Activated CD4-positive, alpha-beta T cell treated with anti-CD3 and anti-CD28 coated beads, Interleukin-2, amount 50 U/mL, for 48 hours (primary cell): ENCODE measurements at places on chromosomes 6 and 20.

DNA sequence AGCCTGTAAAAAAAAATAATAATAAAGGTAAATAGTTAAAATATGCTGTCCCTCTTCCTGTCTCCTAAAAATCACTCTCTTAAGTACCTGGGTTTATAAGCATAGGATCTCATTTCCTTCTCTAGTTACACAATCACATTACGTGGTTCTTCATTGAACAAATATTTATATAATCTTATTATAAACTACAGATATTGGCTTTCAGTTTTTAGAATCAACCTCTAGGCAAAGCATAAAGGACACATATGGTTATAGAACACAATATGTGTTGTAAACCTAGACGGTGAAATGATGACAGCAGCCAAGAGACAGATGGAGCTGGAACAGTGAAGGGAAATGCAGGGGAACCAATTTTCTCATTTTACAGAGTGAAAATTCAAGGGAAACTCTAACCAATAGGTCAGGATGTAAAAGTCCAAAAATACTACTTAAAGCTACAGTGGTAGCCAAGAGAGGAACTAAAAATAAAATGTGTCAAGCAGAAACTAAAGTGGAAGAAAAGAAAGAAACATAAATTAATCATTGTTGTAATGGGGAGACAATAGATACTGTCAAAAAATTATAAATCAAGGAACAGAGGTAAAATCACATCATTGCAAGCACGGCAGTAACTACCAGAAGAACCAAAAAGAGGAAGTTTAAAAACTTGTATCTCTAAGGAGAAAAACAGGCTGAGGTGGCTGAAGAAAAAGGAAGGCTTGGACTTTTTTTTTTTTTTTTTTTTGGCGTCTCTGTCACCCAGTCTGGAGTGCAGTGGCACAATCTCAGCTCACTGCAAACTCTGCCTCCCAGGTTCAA lies 82.8 kb upstream of the CDYL start:
- no peak for DNase-seq

DNA sequence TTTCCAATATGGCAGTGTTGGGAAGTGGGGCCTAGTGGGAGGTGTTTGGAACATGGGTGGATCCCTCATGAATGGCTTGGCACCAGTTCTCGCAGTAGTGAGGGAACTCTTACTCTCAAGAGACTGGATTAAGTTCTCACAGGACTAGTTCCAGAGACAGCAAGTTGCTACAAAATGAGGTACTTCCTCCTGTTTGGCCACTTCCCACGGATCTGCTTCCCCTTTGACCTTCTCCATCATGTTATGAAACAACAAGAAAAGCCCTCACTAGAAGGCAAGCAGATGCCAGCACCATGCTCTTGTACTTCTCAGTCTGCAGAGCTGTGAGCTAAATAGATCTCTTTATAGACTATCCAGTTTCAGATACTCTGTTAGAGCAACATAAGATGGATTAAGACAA lies 3.1 kb downstream of the RSPH3 start:
- DNase-seq: no peak

DNA sequence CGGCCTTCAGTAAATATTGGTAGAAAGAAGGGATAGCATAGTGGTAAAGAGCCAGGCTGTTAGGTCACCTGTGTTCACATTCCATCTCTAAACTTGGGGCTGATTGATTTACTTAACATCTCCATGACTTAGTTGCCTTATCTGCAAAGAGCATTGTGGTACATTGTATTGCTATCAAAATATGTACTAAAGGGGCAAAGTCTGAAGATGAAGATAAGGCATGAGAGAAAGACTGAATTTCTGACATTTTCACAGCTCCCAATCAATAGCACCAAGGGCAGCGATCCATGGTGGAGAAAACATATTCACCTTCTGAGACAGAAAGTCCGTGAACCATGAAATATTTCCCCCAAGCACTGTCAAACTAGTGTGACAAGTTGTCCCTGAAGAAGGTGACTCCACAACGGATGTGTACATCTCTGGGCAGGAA lies 223.3 kb upstream of the STXBP5 start:
- no peak for DNase-seq

GRCh38 chr20:44716309-44717106 lies 1.3 kb downstream of the CCN5 start:
- no peak for DNase-seq

GRCh38 chr6:139990026-139990686 lies 615.7 kb upstream of the CITED2 start:
- DNase-seq: no peak

- DNase-seq: no peak
Observed at GRCh38 chr6:114142258-114142657, 171.3 kb upstream of the HDAC2 start.

DNA sequence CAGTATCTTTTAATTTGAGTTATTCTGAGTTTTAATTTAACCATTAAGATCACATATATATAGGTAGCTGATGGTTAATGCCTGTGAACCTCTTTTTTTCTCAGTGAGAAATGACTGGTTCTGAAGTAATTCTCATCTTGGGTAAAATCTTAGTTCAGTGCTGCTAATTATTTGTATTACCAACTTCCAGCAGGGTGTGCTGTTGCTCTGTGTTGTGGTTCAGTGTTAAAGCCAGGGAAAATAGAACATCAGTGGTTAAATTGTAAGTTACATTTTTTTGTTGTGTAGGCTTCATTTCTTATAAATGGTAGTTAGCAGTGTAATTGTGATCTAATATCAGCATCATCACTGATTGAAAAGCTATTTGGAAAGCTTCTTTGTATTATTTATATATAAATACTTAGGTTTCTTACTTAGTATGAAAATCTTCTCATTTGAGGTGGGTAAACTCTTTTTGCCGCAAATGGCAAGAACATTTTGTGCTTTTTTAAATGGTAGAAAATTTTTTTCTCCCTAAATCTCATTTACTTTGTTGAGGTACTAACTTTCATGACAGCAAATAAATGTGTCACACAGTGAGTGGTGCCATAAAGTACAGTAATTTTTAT lies 43.7 kb downstream of the CDC5L start:
- peak; percentile 24 for DNase-seq

DNA sequence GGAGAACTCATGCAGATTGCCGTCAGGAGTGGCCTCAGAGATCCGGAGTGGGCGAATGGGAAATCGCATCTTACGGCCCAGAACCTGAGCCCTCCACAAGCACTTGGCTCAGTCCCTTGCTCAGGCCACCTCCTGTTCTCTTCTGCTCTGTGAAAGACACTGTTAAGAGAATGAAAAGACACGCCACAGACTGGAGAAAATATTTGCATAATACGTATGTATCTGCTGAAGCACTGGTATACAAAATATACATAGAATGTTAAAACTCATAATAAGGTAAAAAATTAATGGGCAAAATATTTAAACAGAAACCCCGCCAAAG lies 838 bp upstream of the POM121L2 start:
- no peak for DNase-seq

DNA sequence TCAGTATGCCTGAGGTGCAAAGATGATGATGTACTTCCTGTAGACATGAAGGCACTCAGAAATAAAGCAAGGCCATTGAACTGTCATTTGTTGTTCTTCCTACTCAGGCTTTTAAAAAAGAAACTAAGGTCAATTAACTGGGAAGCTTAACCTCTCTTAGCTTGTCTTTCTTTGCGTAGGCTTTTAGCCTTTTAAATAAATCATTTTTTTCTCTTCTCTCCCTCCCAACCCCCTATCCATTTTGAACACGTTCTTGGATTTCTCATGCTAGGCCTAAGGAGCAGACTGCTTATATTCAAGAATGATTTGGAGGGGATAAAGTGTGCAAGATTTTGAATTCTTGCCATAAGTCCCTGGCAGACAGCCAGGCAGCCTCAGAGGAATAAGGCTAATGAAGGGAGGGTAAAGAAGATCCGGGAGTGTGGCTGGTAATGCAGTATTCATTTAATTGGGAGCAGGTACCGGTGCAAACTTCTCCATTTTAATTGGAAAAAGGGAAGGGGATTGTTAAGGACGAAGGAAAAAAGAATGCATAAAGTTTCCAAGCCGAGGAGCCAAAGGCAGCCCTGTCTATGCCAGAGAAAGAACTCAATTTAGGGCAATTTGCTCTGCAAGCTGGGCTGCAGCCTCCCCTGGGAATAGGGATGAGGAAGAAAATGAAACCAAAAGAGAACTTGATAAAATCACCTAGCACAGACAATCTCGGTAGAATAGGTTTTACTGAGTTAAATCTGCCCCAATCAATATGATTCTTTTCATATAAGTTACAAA lies 343.8 kb upstream of the MMS22L start:
- no peak for DNase-seq

- DNase-seq: no peak
Observed at GRCh38 chr6:75249837-75250236, 6.2 kb upstream of the COX7A2 start.

DNA sequence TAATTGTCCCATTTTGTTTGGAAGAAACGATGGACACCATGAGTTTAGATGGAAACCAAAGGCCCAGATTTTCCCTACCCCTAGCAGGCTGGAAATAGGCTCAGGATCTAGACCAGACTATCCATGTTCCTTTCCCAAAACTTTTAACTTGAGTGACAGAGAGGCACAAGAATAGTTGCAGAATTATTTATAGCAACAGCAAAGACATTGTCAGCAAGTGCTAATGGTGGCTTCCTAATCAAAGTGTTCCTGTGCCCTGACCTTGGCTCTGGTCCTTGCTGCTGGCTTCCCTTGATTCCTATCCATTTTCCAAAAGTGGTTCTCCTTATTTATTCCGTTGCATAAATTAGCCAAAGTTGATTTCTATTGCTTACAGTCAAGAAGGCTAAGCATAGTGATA lies 103.1 kb downstream of the RNGTT start:
- no peak for DNase-seq

DNA sequence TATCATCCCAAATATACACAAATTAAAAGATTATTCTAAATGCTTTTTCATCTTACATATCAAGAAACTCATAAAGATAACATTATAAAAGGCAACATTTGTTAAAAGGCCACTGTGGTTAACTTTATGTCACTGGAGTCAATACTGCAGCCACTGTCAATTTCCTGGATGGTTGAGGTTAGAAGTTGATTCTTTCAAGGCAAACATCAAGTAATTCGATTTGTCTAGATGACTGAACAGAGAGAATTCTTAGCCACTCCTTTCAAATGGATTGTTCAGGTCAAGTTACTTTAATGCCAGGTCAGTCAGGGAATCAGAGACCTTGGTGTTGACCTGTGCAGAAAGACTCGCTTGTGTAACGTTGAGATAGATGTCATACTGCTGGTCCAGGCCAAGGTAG lies 44.4 kb upstream of the SIM1 start:
- DNase-seq: no peak

DNA sequence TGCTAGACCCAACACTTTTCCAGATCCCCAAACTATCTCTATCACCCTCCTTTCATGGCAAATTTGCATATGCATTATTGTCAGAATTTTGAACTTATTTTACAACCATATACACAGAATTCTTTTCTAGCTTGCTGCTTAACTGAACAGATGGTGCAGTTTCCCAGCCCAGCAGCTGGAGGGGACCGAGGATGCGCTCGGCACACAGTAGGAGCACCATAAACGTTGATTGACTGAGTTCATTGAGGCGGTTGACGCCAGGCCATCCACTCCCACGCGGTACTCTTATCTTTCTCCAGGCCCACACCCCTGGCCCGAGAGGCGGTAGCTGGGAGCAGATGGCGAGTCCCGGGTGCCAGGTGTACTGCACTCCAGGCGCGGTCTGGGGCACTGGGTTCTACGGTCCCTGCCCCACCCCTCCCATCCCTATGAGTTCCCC lies 6.8 kb upstream of the SOX4 start:
- no peak for DNase-seq

- no peak for DNase-seq
Observed at GRCh38 chr6:13769034-13769654, 45.2 kb downstream of the MCUR1 start.

DNA sequence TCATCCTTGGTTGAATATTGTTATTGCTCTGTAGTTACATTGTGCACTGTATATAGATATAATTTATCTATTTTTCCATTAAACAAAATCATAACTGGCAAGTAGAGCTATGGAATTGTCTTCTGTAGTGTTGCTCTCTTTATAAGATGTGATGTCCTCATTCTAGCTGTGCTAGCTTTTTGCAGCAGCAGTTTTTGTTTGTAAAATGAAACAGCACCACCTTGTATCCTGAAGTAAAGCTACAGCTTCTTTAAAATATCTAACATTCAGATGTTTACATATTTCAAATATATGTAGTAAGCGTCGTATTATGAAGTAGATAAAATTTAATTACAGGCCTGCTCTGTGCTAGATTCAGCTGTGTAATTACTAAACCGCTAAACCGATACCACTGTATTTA lies 328.8 kb upstream of the MANEA start:
- no peak for DNase-seq

- no peak for DNase-seq
Observed at GRCh38 chr6:12403947-12404647, 113.9 kb downstream of the EDN1 start.

DNA sequence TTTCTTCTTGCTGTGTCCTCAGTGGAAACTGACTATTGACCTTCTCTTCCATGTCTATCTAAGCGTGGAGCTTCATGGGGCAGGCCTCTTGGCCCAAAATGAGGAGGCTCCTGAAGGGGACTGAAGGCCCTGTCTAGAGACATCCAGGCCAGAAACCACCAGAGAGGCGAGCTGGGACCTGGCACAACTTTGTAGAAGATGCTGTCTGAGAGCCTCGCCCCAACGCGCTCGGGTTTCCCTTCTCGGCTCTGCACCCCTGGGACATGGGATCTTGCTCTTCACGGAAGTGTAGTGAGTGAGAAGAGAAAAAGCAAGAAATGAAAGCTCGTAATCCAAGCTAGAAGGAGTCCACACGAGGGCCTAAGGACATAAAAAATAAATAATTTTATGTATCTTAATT lies 96.8 kb downstream of the GMPR start:
- DNase-seq: no peak

- no peak for DNase-seq
Observed at GRCh38 chr6:170111141-170111664, 179.7 kb downstream of the DLL1 start.

GRCh38 chr6:136609873-136610706 lies 59.9 kb upstream of the MAP7 start:
- DNase-seq: no peak

GRCh38 chr6:150981095-150981494 lies 115.6 kb downstream of the MTHFD1L start:
- DNase-seq: no peak

DNA sequence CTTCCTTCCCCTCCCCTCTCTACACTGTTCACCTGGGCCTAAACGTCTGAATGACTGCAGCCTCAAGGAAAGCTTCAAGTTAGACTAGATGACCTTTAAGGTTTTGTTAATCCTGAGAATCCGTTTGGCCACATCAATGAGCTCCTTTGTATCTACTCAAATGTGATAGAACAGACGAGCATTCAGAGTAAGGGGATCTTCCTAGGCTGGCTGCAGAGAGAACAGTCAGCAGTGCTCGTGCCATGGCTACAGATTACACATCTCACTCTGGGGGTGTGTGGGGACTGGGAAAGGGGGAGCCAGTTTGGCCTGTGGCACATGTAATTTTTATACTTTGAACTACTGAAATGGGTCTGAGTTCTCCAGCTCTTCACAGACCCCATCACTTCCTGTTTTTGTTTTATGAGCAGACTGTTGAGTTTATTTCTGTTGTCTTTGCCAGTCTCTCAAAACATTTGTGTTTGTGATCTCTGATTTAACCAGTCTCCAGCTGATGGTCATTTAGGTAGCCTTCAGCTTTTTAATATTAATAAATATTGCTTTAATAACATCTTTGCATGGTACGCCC lies 50.9 kb downstream of the KCNS1 start:
- DNase-seq: no peak
